ENCODE measurements at places on chromosomes 2 and 18.

GRCh38 chr2:64804651-64805050 is 150.9 kb upstream of the SERTAD2 start:
- DNase-seq, result no peak

GRCh38 chr2:212448698-212449097 is 89.9 kb downstream of the ERBB4 start:
- DNase-seq, result no peak

DNA sequence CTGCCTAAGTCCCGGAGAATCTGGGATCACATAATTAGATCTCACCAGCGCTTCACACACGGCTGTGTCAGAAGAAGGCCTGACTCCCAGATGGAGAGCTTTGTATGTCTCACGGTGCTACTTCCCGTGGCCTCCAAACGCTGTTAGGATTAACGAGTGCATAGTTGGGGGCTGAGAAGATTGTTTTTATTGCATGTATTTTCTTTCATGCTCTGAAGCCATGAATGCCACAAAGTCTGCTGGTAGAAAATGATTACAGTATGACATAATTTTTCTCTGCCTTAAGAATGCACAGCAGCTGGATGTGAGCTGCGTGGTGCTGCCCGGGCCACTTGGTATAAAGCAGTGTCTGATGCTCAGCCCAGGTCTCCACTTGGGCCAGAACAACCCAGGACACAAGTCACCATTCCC is 166.5 kb downstream of the SEPTIN10 start:
- DNase-seq, result no peak

DNA sequence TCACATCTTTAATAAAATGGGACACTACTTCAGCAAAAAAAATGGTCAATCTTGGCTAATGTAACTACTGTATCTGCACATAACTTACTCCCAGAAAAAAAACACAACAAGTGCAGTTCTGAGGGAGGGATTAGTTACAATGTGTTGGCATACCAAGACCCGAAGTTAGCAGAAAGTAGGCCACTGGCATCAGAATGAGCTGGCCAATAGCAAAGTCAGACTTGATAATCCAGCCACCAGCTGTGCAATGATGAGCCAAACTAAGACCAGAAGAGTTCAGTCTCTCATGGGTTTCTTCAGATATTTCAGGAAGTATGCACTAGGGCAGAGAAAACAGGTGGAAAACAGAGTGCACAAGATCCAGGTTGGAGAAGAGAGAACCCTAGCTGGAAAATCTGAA is 65.3 kb downstream of the OLA1 start:
- DNase-seq, result no peak

DNA sequence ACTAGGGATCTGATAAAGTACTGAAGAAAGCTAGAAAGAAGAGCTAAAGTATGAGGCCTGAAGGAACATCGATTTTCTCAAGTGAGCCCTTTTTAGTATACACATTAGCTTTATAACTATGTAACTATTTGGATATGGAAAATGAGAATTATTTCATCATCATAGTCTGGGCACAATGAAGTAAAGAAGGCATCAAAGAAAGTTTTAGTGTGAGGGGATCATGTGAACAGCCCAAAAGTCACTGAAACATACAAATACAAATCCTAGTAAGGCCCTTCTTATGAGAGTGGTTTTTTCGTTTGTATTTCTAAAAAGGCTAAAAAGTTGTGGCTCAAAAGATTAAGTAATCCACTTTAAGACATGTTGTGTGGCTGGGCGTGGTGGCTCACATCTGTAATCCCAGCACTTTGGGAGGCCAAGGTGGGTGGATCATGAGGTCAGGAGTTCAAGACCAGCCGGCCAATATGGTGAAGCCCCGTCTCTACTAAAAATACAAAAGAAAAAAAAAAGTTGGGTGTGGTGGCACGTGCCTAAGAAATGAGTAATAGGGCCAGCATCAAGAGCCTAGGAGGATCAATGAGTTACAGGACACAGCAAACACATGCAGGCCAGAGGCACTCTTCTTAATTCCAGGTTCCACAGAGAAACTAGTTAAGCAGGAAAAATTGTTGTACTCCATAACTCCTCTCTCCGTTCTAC is 61.9 kb downstream of the PUM2 start:
- no peak for DNase-seq

GRCh38 chr18:57775937-57776336 is 27.2 kb downstream of the ATP8B1 start:
- no peak for DNase-seq

DNA sequence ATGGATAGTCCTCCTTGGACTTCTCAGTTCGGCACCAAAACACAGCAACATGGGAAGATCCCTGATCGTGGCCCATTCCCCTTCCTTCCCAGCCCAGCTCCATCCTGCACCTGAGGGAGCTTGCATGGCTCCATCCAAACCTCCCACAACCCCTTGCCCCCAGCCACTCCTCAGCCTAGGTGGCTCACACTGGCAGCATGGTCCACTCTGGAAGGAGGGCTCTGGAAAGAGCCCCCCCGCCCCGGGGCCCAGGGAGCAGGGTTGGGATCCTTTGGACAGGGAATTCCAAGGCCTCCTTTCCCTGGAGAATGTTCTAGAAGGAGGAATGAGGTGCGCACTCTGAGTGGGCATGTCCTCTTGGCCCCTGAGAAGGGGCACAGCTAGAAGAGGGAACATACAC is 62.8 kb upstream of the ID2 start:
- DNase-seq, result no peak

DNA sequence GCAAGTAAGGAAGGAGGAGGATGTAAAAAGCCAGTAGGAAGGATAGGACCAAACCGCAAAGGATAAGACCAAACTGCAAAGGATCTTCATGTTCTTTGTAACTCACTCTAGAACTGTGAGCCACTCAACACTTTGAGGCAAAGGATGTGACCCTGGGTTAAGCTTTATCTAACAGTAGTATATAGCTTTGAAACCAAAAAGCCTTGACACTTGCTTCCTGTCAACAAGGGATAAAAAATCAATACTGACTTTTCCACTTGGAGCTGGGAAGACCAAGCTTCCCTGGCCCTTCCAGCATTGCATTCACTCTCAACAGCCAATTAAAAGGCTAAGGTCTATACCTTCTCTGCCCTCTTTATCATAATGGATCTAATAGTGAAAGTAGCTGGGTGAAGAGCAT is 22.0 kb downstream of the KANSL3 start:
- no peak for DNase-seq

GRCh38 chr2:203280428-203281064 is 41.7 kb downstream of the CYP20A1 start:
- no peak for DNase-seq

GRCh38 chr2:1136067-1136466 is 185.4 kb downstream of the SNTG2 start:
- no peak for DNase-seq

GRCh38 chr18:12477606-12478005 is 69.9 kb downstream of the PRELID3A start:
- no peak for DNase-seq

GRCh38 chr2:187379869-187380268 is 68.2 kb downstream of the CALCRL start:
- no peak for DNase-seq

DNA sequence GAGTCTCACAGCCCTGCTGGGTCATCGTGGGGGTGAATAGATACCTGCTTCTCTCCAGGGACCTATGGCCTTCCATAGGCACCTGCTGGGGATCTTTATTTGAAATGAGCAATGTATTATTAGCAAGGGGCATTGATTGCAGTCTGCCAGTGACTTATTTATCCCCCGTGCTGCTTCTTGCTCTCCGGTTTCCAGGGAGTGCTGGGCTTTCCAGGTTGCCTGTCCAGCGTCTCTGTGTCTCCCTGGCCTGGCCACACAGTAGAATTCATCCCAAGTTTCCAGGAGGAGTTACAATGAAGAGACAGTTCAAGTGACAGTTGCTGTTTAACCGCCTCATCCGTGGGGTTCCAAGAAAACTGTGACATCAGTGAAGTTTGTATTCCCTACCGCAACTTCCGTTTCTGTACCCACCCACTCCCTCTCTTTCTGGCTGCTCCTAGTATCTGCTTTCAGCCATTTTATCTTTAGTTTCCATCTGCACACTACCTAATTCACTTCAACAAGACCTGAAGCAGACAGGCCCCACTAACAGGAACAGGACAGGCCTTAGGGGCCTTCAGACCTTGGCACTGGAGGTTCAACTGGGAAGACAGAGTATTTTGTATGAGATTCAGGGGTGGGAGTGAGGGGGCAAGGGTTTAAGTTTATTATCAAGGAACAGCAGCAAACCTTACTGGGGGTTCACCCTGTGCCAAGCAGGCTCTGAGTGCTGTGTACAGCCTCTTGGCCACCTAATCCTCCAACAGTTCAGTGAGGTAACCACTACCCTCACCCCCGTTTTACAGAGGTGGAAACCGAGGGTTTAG is 134.8 kb downstream of the PRKCE start:
- DNase-seq, result no peak

DNA sequence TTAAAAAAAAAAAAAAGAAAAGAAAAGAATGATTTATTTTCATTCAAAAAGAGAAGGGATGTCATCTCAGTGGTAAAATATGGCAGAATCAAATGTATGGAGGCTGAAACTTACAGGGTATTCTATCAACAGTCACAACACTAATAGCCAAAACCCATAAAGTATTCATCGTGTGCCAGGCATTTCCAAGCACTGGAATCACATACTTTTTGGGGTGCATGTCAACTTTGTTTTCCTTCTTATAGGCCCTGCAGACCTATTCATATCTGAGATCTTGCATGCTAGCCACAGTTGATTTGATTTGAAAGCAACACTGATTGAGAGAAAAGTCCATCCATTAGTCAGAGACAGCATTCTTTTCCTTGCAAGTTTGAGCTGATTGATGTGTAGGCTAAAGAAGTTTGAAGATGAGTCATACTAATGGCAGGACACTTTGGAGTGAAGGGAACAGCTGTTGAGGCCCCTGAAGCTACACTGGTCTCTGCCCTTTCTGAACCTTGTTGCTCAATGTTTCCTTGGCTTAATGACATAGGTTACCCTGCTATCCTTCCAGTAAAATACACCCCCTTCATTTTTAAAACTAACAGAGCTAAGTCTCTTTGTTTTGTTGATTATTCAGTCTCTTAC is 22.0 kb downstream of the KATNAL2 start:
- no peak for DNase-seq

- DNase-seq, result peak; percentile 33
These were observed 31.6 kb downstream of the TWSG1 start for GRCh38 chr18:9366126-9366714.

Measured in NCI-H748 treated with DMSO at 0.1 percent for 48 hours (cell line).